ENCODE measurements at places on chromosomes 2 and 18.
A peak's percentile ranks its signal among the peaks of the same experiment; 100 is the strongest.

DNA sequence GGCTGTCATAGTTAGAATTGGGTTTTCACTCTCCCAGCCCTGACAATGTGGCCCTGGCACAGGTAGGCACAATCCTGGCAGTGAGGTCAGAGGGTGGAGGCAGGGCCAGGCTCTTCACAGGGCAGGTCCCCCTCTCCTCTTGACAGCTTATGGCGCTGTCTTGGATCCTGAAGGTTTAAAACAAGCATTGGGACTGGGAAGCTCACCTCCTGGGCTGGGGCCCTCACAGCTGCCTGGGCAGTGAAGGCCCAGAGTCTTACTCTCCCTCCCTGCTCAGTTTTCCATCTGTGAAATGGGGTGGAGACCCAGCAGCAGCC lies 23.3 kb downstream of the LBH start:
- H3K4me3 ChIP-seq, result no peak overlapping the region
- H3K4me1 ChIP-seq, result no peaks in the 10 kb centered on the region
- H3K27ac ChIP-seq, result no peak overlapping the region

GRCh38 chr18:11565716-11566115 lies 43.7 kb upstream of the SLC35G4 start:
- H3K27me3 ChIP-seq, result no peaks in the 10 kb centered on the region
- DNase-seq, result no peak

- no peak overlapping the region for H3K4me3 ChIP-seq
- no peaks in the 10 kb centered on the region for H3K36me3 ChIP-seq
- no peak for DNase-seq
- H3K27me3 ChIP-seq, result no peaks in the 10 kb centered on the region
- H3K4me1 ChIP-seq, result peaks cover 2% of the 10 kb centered on the region
These were observed 82.1 kb downstream of the ZFP36L2 start for GRCh38 chr2:43144263-43144662.

DNA sequence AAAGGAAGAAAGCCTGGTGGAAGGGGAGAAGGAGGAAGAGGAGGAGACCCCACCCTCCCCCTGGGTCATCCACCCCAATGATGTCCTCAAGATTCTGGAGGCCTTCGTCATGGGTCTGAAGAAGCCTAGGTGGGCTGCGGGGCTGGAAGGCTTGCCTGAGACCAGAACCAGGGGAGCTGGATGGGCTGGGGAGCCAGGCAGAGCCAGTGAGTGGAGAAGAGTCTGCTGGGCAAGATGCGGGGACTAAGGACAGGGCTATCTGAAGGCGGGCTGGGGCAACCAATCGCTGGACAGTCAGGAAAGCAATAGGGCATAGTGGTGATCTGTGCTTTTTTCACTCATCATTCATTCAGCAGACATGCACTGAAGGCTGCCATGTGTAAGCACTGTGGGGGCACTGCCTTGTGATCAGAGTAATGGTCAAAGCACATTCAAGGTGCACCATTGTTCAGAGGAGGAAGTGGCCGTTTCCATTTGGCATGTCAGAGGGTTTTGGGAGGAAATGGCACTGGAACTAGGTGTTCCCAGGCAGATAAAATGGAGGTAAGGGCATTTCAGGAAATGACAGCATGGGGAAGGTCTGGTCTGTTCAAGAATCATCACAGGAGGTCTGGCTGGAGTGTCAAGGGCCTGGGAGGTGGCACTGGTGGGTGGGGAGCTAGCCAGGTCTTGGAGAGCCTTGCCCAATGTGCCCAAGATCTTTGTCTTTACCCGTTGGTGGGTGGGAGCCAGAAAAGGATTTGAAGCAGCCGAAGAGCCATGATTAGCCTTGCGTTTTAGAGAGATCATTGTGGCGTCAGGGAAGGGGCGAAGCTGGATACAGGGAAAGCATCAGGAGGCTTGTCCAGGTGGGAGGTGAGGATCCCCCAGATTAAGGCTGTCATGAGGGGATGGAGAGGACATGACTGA lies 24.2 kb downstream of the OTOF start:
- DNase-seq, result no peak
- no peaks in the 10 kb centered on the region for H3K27me3 ChIP-seq
- H3K4me1 ChIP-seq, result no peaks in the 10 kb centered on the region
- no peak overlapping the region for H3K27ac ChIP-seq
- H3K36me3 ChIP-seq, result no peaks in the 10 kb centered on the region

DNA sequence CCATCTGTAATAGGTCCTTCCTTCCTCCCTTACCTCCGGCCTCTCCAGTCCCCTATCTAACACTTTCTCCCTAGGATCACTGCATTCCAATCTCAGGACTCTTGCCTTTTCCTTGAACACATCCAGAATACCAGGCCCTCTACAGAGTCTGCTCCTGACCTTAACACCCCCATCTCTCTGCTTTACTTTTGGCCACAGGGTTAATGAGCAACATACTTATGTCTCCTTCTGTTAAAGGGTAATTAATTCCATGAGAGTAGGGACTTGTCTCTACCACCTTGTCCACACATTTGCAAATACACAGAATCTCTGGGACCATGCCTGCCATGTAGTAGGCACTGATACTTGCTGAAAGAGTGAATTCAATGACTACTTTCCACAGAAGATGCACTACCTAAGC lies 94.9 kb downstream of the COBLL1 start:
- no peaks in the 10 kb centered on the region for H3K4me1 ChIP-seq
- no peak overlapping the region for H3K4me3 ChIP-seq
- no peak overlapping the region for H3K27ac ChIP-seq
- no peaks in the 10 kb centered on the region for H3K27me3 ChIP-seq
- no peaks in the 10 kb centered on the region for H3K36me3 ChIP-seq

DNA sequence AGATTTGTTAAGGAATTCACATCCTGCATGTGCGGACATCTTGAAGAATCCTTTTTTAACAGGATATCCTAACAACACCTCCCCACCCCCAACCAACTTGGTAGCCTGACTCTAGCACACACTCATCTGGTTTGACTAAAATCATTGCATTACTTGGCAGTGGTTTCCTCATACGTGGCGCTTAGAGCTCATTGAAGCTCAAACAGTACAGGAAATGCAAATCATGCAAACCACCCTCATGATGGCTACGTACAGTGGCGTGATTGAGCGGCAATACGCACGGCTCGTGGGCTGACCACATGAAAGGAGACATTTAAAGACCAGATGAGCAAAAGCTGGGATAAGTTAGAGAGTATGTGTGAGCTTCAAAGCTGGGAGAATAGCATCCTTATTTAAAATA lies 336.2 kb downstream of the ZEB2 start:
- H3K36me3 ChIP-seq, result no peaks in the 10 kb centered on the region
- no peak overlapping the region for H3K27ac ChIP-seq
- no peak for DNase-seq
- no peaks in the 10 kb centered on the region for H3K27me3 ChIP-seq
- H3K4me3 ChIP-seq, result no peak overlapping the region

- H3K36me3 ChIP-seq, result peaks cover 66% of the 10 kb centered on the region
- DNase-seq, result no peak
- H3K4me1 ChIP-seq, result no peaks in the 10 kb centered on the region
These were observed 41.4 kb upstream of the GPR75 start for GRCh38 chr2:53901192-53901591.

DNA sequence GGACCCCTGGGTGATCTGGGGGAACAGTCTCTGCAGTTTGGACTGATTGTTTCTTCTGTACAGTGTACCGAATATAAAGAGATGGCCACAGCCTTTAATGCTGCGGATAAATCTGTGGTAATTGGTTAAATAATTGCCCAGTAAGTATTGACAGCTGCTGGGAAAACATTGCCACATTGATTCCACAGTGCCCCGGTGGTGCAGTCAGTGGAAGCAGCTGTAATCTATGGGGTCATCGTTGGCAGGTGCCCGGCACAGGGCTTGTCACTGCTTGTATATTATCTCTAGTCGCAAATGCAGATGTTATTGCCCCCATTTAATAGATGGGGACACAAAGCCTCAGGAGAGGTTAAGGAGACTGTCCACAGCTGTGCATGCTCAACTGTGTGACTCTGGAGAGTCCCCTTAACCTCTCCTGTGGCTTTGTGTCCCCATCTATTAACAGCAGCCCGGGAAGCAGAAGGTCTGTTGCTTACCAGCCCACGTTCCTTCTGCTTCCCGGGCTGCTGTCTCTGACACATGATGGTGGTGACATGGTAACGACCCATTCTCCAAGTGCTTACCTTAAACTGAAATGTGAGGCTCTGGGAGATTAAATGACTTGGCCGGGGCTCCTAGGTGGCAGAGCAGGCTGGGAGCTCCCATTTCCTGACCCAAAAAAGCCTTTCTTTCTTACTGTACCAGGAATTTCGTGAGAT lies 76.9 kb downstream of the NCK2 start:
- H3K4me3 ChIP-seq, result no peak overlapping the region
- H3K27ac ChIP-seq, result no peak overlapping the region
- DNase-seq, result no peak
- H3K36me3 ChIP-seq, result peaks cover 2% of the 10 kb centered on the region
- H3K27me3 ChIP-seq, result no peaks in the 10 kb centered on the region

GRCh38 chr2:60699617-60700016 lies 56.5 kb upstream of the PAPOLG start:
- H3K4me1 ChIP-seq, result no peaks in the 10 kb centered on the region
- H3K27ac ChIP-seq, result no peak overlapping the region
- H3K4me3 ChIP-seq, result no peak overlapping the region
- H3K27me3 ChIP-seq, result no peaks in the 10 kb centered on the region

GRCh38 chr2:159144776-159145614 lies 141.5 kb downstream of the WDSUB1 start:
- H3K27me3 ChIP-seq, result no peaks in the 10 kb centered on the region
- H3K4me3 ChIP-seq, result no peak overlapping the region
- no peaks in the 10 kb centered on the region for H3K4me1 ChIP-seq
- no peak overlapping the region for H3K27ac ChIP-seq
- DNase-seq, result no peak
- no peaks in the 10 kb centered on the region for H3K36me3 ChIP-seq

DNA sequence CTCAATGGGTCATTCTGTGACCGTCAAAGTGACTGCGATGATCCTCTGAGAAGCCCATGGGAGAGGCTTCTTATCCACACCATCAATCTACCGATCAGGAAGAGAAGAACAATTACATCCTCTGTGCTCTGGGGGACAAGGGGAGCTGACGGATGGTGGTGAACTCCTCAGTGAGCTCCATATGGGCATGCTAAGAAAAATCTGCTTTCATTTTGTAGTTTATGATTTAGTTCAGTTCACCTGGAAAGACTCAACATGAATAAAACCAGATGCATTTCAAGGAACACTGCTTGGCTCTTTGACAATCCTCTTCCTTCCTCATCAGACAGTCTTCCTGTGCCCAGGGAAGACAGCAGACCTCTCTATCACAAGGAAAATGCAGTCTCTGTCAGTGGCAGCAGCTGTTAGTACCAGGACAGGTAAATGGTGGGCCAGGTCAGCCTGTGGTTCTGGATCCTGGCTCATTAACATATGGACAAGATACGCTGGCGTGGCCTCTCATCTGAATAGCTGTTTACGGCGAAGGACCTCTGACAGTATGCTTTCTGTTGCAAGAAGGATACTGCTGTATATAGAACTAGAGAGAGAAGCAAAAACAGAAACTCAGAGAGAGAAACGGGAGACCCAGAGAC lies 176.9 kb downstream of the BCL2 start:
- H3K4me3 ChIP-seq, result no peak overlapping the region
- no peak for DNase-seq
- no peaks in the 10 kb centered on the region for H3K36me3 ChIP-seq
- H3K27me3 ChIP-seq, result no peaks in the 10 kb centered on the region

DNA sequence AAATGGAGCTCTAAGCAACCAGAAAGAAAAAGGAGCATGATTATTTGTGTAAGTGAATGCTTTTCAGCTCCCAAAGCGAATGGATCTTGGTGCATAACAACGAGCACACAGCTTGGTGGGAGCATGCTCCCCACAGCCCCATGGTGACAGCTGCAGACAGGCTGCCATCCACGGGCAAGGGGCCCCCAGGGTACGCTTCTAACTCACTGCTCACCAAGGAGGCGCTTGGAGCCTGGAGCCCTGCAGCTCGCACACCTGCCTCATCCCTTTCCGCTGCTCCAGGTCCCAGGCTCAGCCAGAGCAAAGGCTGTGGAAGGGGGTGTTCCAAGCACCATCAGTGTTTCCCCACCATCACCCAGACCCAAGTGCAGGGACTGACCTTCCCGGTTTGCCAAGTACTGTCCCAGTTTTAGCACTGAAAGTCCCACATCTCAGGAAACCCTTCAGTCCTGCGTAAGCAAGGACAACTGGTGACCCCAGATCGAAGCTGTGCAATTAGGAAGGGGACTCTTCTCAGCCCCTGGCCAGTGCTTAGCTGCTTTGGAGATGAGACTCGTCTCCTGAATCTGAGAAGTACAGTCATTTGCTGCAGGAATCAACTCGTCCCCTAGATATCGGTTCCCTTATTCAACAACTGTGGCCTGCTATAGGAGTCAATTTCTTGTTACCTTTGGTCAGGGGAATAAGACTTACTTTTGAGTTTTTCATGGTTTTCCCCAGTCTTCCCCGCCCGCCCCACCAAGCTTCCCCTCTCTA lies 50.0 kb upstream of the ATG16L1 start:
- H3K36me3 ChIP-seq, result no peaks in the 10 kb centered on the region
- H3K4me3 ChIP-seq, result no peak overlapping the region

DNA sequence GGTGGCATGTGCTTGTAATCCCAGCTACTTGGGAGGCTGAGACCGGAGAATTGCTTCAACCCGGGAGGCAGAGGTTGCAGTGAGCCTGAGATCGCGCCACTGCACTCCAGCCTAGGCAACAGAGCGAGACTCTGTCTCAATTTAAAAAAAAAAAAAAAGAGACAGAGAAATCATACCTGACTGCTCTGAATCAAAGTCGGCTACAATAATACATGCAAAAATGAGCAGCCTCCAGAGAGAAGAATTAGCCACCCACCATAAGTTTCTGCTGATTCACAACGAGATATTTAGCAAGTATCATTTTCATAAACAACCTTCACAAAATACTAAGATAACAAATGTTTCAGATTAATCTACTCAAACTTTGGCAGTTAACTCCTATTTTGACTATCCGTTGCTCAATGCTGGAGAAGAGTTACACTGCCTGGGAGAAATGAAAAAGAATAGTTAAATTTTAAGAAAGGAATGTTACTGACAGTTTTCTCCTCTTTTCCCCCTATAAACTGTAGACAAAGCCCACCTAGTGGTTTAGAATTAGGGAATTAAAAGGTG lies 1.5 kb downstream of the OSBPL1A start:
- H3K27me3 ChIP-seq, result no peaks in the 10 kb centered on the region
- no peak overlapping the region for H3K27ac ChIP-seq
- H3K4me1 ChIP-seq, result peaks cover 5% of the 10 kb centered on the region
- no peaks in the 10 kb centered on the region for H3K36me3 ChIP-seq
- H3K4me3 ChIP-seq, result peak overlapping the region; percentile 92

DNA sequence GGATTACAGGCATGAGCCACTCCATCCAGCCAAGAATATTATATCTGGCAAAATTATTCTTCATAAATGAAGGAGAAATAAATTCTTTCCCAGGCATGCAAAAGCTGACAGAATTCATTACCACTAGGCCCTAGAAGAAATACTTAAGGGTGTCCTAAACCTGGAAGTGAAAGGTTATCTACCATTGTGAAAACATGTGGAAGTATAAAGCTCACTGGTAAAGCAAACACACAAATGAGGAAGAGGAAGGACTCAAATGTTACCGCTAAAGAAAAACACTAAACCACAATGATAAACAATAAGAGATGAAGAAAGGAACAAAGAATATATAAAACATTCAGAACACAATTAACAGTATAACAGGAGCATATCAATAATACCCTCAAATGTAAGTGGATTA lies 171.8 kb downstream of the CAMKMT start:
- H3K4me1 ChIP-seq, result no peaks in the 10 kb centered on the region
- no peak overlapping the region for H3K4me3 ChIP-seq
- H3K27ac ChIP-seq, result no peak overlapping the region
- no peak for DNase-seq
- no peaks in the 10 kb centered on the region for H3K27me3 ChIP-seq

- H3K27ac ChIP-seq, result no peak overlapping the region
- DNase-seq, result no peak
- H3K4me1 ChIP-seq, result peaks cover 3% of the 10 kb centered on the region
- H3K4me3 ChIP-seq, result no peak overlapping the region
- H3K36me3 ChIP-seq, result no peaks in the 10 kb centered on the region
These were observed 89.5 kb downstream of the PTH2R start for GRCh38 chr2:208496129-208496528.

GRCh38 chr2:71348302-71348701 lies 16.7 kb downstream of the ZNF638 start:
- no peak for DNase-seq
- no peaks in the 10 kb centered on the region for H3K4me1 ChIP-seq
- no peak overlapping the region for H3K4me3 ChIP-seq
